ENCODE measurements at places on chromosomes 11 and 22. TPM values are rescaled to one million over a fixed set of nuclear protein-coding genes. Genes with fewer than 3 reads are reported as not detected.
A peak's percentile ranks its signal among the peaks of the same experiment; 100 is the strongest.

DNA sequence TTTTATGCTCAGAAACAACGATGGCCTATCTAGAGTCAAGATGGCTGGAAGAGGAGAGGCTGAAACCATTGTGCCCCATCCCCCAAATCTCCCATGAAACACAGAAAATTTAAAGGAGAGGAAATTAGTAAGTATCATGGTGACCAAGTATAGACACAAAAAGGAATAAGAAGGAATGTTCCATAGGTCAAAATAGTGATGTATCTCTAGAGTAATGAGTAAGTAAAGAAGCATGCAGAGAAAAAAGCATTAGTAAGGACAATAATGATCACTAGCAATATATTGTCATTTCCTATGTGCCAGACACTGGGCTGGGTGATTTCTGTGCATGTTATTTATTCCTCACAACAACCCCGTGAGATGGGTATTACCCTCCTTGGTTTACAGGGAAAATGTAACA, 2.6 kb upstream of the SLC22A24 start:
- no peak overlapping the region for H3K4me3 ChIP-seq
- no peaks in the 10 kb centered on the region for H3K4me1 ChIP-seq
- no peaks in the 10 kb centered on the region for H3K27me3 ChIP-seq
- H3K36me3 ChIP-seq = no peaks in the 10 kb centered on the region

CTSF gene
- total RNA-seq = 1.1 TPM

DNA sequence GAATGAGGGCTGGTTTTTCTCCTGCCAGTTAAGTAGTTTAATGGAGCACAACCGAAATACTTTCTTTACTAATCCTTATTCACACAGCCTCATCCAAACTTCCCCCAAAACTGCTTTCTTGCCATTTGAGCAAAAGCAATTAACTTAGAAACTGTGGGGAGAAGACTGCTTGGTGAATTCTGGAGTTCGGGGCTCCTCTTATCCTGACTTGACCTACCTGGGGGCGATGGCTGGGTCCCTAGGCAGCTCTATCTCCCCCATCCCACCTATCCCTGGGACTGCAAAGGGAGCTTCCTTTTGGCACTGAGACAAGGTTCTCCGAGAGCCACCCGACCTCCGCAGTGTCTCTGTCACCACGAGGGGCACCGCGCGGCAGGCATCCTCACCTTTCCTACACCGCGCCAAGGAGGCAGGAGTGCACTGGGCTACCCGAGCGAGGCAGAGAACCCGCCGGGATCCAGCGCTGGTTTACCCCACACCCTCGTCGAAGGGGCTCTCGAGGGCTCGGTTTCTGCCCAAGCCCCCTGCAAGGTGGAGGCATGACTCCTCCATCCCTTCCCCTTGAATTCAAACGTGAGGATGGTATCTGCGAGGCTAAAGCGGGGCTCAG, 759 bp downstream of the DESI1 start:
- H3K27me3 ChIP-seq = no peaks in the 10 kb centered on the region
- H3K4me1 ChIP-seq = peaks cover 17% of the 10 kb centered on the region
- peak overlapping the region; percentile 12 for H3K27ac ChIP-seq
- peak overlapping the region; percentile 58 for H3K4me3 ChIP-seq

SERGEF gene
- 35.1 TPM for total RNA-seq

NNMT gene
- 1.7 TPM for total RNA-seq

- H3K4me1 ChIP-seq = peaks cover 13% of the 10 kb centered on the region
- no peak for DNase-seq
- H3K27me3 ChIP-seq = no peaks in the 10 kb centered on the region
- no peak overlapping the region for H3K27ac ChIP-seq
- H3K4me3 ChIP-seq = no peak overlapping the region
Observed at GRCh38 chr11:94926698-94927237, 46.6 kb downstream of the CWC15 start.

C11orf21 gene
- total RNA-seq = not detected

ISX gene
- total RNA-seq = not detected

GRCh38 chr22:44839721-44840120, 87.3 kb downstream of the ARHGAP8 start:
- DNase-seq = no peak
- no peaks in the 10 kb centered on the region for H3K4me1 ChIP-seq
- H3K27me3 ChIP-seq = no peaks in the 10 kb centered on the region
- no peak overlapping the region for H3K27ac ChIP-seq

- H3K36me3 ChIP-seq = no peaks in the 10 kb centered on the region
- no peak overlapping the region for H3K4me3 ChIP-seq
- H3K4me1 ChIP-seq = peaks cover 10% of the 10 kb centered on the region
- peak; percentile 52 for DNase-seq
Observed at GRCh38 chr22:49975543-49976389, 15.2 kb downstream of the PIM3 start.

- H3K27ac ChIP-seq = no peak overlapping the region
- H3K4me3 ChIP-seq = no peak overlapping the region
- DNase-seq = no peak
- no peaks in the 10 kb centered on the region for H3K27me3 ChIP-seq
Observed at GRCh38 chr22:24176630-24177029, 4.7 kb upstream of the SUSD2 start.

- no peak overlapping the region for H3K4me3 ChIP-seq
- H3K4me1 ChIP-seq = no peaks in the 10 kb centered on the region
- H3K36me3 ChIP-seq = no peaks in the 10 kb centered on the region
- DNase-seq = no peak
Observed at GRCh38 chr11:73612601-73613140, 14.8 kb upstream of the FAM168A start.

- H3K4me1 ChIP-seq = peaks cover 2% of the 10 kb centered on the region
- H3K27me3 ChIP-seq = no peaks in the 10 kb centered on the region
- no peak for DNase-seq
- H3K27ac ChIP-seq = no peak overlapping the region
Observed at GRCh38 chr11:121714351-121714750, 261.6 kb upstream of the SORL1-AS1 start.

DNA sequence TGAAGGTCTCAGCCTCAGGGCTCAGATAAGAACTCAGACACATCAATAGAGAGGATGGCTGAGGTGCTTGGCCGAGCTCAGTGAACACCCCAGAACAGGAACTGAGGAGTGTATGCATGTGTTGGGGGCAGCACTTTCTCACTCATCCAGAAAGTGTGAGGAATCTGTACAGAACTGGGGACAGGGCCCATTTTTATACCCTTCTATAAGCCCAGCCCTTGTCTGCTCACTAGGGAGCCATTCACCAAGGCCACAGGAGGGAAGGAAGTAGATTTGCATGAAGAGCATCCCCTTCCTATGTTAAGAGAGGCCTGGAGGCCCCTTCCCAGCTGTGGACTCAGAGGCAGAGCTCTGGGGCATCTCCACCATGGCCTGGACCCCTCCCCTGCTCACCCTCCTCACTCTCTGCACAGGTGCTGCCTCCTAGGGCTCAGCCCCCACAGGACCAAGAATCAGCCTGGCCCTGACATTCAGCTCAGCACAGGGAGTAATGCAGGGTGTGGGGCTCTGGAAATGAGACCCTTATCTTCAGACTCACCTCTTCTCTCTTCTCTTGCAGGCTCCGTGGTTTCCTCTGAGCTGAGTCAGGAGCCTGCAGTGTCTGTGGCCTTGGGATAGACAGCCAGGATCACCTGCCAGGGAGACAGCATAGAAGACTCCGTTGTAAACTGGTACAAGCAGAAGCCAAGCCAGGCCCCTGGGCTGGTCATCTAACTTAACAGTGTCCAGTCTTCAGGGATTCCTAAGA, 39.9 kb upstream of the GGTLC2 start:
- H3K4me3 ChIP-seq = no peak overlapping the region
- no peak for DNase-seq
- no peaks in the 10 kb centered on the region for H3K4me1 ChIP-seq
- no peaks in the 10 kb centered on the region for H3K36me3 ChIP-seq
- peaks cover 100% of the 10 kb centered on the region for H3K27me3 ChIP-seq
- H3K27ac ChIP-seq = no peak overlapping the region

LRP5 gene
- 24.0 TPM for total RNA-seq

DNA sequence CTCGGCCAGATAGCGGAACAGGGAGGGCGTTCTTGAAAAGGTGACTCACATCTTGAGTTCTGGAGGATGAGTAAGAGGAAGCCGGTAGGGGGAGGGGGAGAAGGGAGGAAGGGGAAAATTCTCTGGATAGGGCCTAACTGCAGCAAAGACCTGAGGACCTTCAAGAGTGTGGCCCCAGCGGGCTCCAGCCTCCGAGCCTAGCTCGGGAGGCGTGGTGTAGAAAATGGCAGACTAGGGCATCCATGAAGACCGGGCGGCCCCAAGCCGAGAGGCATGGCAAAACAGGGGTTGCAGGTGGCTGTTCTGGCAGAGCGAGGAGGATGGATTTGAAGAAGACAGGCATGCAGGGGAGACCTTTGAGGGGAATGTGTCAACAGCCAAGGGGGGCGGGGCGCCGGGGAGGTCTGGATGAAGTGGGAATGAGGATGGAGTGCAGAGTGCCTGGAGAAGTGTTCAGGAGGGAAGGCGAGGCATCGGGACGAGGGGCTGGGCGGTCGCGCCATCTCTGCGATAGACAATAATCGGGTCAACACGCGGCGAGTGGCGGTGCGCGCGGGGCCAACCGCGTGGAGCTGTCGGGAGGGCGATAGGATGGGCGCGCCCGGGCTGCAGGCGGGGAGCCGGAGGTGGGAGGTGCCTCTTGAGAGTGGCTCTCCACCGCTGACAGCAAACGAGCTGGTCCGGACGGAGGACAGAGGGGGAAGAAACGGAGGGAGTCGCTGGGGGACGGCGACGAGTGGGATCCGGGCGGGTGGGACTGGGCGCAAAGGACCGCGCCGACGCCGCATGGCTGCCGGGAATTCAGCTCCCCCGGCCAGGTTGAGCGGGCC, 40.0 kb upstream of the CREB3L1 start:
- H3K4me3 ChIP-seq = peak overlapping the region; percentile 48
- H3K27ac ChIP-seq = no peak overlapping the region

GRCh38 chr22:45413368-45414211, at the start of the genes RIBC2 and SMC1B:
TSS of gene RIBC2 (plus strand) at chr22:45413693. CDS start at chr22:45413887, 194 bp downstream.
TSS of gene SMC1B (minus strand) at chr22:45413599. CDS start at chr22:45413567, 32 bp downstream.
- H3K27ac ChIP-seq = no peak within 1 kb of the TSS
- peaks cover 27% of the 10 kb centered on the region for H3K27me3 ChIP-seq
- peak; percentile 92 for DNase-seq
- no peaks in the 10 kb centered on the region for H3K4me1 ChIP-seq

DNA sequence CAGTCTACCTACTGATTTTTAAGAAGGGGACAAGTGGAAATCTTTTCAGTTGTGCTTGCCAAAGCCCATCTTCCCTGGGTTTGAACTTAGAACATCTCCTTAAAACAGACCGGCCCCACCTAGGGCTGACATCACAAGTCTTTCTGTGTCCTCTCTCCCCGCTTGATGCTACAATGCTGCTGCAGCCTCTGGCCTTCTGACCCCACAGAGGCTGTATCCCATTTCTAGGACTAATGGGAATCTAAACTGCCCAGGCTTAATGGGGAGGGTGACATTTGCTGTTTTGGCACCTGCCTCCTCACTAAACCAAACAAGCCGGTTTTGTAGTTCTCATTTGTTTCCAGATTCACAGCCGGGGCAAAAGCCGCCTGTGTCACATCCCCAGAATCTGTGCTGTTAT, 121.3 kb upstream of the CADM1 start:
- DNase-seq = no peak
- peak overlapping the region; percentile 47 for H3K27ac ChIP-seq
- H3K36me3 ChIP-seq = no peaks in the 10 kb centered on the region
- no peaks in the 10 kb centered on the region for H3K27me3 ChIP-seq

- DNase-seq = no peak
- no peak overlapping the region for H3K4me3 ChIP-seq
- H3K36me3 ChIP-seq = no peaks in the 10 kb centered on the region
- peaks cover 53% of the 10 kb centered on the region for H3K4me1 ChIP-seq
Observed at GRCh38 chr22:27639248-27640086, 162.1 kb downstream of the MN1 start.

DNA sequence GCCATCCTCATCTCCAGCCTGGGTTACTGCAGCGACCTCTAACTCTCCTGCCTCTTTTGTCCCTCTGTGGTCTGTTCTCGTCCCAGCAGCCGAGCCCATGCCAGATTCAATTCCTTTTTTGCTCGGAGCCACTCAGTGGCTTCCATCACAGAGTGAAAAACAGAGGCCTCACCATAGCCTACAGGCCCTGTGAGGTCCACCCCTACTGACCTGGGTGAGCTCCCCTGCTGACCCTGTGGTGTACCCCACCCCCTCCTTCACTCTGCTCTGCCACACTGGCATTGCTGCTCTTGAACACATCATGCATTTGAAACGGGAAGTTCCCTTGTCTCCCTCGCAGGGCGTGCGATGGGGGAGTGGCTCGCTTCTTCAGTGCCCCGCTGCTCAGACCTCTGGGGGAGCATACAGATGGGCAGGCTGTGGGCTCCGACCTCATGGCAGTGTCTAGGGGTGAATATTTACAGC, 2.1 kb downstream of the AIP start:
- no peaks in the 10 kb centered on the region for H3K36me3 ChIP-seq
- no peak overlapping the region for H3K27ac ChIP-seq
- DNase-seq = no peak
- no peaks in the 10 kb centered on the region for H3K4me1 ChIP-seq
- H3K27me3 ChIP-seq = peaks cover 11% of the 10 kb centered on the region
- H3K4me3 ChIP-seq = no peak overlapping the region

GRCh38 chr11:30328681-30329080, 5.8 kb downstream of the ARL14EP start:
- H3K27ac ChIP-seq = no peak overlapping the region
- no peaks in the 10 kb centered on the region for H3K27me3 ChIP-seq
- no peak overlapping the region for H3K4me3 ChIP-seq
- no peak for DNase-seq
- peaks cover 13% of the 10 kb centered on the region for H3K4me1 ChIP-seq
- H3K36me3 ChIP-seq = peaks cover 8% of the 10 kb centered on the region

- no peaks in the 10 kb centered on the region for H3K36me3 ChIP-seq
- no peaks in the 10 kb centered on the region for H3K27me3 ChIP-seq
- DNase-seq = peak; percentile 47
- H3K27ac ChIP-seq = no peak overlapping the region
- peaks cover 10% of the 10 kb centered on the region for H3K4me1 ChIP-seq
Observed at GRCh38 chr11:7353100-7353499, 101.4 kb downstream of the SYT9 start.

GRCh38 chr22:47724751-47725150, 962.3 kb downstream of the TBC1D22A start:
- H3K36me3 ChIP-seq = no peaks in the 10 kb centered on the region
- H3K4me3 ChIP-seq = no peak overlapping the region
- H3K27ac ChIP-seq = no peak overlapping the region
- no peaks in the 10 kb centered on the region for H3K27me3 ChIP-seq
- DNase-seq = no peak
- peaks cover 3% of the 10 kb centered on the region for H3K4me1 ChIP-seq

OR10A2 gene
- not detected for total RNA-seq

DNA sequence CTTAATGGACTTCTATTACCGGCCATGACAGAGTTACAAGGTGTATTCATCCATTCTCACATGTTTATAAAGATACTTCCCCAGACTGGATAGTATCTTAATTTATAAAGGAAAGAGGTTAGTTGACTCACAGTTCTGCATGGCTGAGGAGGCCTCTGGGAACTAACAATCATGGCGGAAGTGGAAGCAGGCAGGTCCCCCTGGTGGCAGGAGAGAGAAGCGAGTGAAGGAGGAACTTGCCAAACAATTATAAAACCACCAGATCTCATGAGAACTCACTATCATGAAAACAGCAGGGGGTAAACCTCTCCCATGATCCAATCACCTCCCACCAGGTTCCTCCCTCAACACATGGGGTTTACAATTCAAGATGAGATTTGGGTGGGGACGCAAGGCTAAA, 170.0 kb upstream of the PDGFD start:
- no peak overlapping the region for H3K27ac ChIP-seq
- no peak overlapping the region for H3K4me3 ChIP-seq
- no peaks in the 10 kb centered on the region for H3K36me3 ChIP-seq
- no peaks in the 10 kb centered on the region for H3K27me3 ChIP-seq
- DNase-seq = no peak

- no peaks in the 10 kb centered on the region for H3K27me3 ChIP-seq
- H3K4me3 ChIP-seq = no peak overlapping the region
- H3K36me3 ChIP-seq = no peaks in the 10 kb centered on the region
- no peak for DNase-seq
Observed at GRCh38 chr11:15621565-15621964, 506.8 kb downstream of the INSC start.

OR51B5 gene
- 0.22 TPM for total RNA-seq

Data from neural progenitor cell (in vitro differentiated cells).